ENCODE measurements at places on chromosomes 1 and 21.
A peak's percentile ranks its signal among the peaks of the same experiment; 100 is the strongest.

DNA sequence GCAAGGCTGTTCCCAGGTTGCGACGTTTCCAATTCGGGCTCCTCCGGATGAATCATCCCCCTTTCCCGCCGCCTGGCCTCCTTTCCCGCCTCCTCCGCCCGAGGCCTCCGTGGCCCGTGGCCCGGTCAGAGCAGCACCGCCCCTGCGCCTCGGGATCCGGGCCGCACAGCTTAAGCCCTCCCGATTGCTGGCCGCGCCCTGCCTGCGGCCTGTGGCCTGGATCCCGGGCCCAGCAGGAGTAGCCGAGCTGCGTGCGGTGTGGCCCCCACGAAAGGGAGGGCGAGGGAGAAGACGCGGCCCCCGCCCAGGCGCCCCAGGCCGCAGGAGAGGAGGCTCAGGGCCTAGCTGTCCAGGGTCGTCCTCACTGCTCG, 1.0 kb downstream of the TMEM200B start:
- no peak for DNase-seq

- no peak for DNase-seq
Observed at GRCh38 chr1:183152180-183152579, 33.9 kb upstream of the LAMC2 start.

DNA sequence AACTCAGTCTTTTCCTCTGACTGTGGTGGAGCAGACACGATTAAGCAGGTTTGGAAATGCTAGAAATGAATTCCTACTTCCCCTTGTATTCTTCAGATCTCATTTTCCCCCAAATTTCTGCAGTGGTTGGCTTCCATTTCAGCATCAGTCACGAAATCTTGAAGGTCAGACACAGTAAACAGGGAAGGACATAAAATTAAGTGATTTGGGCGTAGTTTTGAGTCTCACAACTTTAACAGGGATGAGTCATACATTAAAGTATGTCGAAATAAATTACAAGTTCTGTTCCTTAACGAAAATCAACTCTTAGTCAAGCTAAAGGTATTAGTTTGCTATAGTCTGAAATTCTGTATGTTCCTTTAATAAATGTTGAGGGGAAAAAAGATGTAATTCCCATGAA, 61.1 kb downstream of the HNRNPR start:
- no peak for DNase-seq

GRCh38 chr1:54125386-54126070, 27.3 kb downstream of the CDCP2 start:
- peak; percentile 83 for DNase-seq

DNA sequence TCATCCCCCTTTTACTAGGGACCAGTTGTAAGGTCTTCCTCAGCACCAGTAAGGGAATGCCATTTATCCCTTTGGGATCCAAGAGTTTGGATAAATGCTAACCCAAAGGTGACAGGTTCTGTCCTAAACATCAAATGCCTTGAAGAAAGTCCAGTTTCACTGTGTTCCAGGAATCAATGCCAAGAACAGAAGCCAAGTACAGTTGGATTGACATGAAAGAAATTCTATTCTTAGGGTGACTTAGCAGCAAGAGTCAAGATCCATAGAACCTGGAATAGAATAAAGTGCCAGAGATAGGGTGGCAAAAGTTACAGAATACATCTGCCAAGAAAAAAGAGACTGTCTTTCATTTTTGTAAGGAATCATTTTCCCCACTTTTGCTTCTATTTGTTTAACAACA, 94.9 kb upstream of the ADAMTS5 start:
- DNase-seq, result no peak

DNA sequence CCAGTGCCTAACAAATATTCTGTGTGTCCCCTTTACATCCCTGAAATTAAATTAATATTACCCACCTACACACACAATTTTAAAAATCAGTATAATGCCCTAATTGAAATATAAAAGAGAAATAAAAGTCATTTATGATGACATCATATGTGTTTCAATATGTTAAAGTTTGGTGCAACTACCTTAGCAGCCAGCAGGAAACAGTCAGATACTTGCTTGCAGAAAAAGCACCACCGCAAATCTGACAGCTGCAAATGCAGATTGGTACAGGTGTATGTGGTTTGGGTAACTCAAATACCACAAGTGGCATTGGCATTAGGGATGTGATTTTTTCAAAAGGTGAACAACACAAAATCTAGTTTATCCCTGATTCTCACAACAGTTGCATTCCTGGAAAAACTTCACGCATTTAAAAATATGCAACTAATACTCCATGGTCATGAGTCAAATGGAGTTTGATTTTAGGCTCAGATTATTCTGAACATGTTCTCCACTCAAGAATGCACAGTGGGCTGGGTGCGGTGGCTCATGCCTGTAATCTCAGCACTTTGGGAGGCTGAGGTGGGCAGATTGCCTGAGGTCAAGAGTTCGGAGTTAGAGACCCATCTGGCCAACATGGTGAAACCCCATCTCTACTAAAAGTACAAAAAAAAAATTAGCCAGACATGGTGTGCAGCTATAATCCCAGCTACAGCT, 106.3 kb downstream of the EDEM3 start:
- no peak for DNase-seq

- no peak for DNase-seq
Observed at GRCh38 chr1:24871306-24871901, 58.7 kb downstream of the RUNX3 start.

Data from left lobe of liver (tissue), 2 donors.